ENCODE measurements at places on chromosomes 7 and 10.
A peak's percentile ranks its signal among the peaks of the same experiment; 100 is the strongest.

- no peak for DNase-seq
These were observed 46.7 kb upstream of the RBM33 start for GRCh38 chr7:155597753-155598140.

DNA sequence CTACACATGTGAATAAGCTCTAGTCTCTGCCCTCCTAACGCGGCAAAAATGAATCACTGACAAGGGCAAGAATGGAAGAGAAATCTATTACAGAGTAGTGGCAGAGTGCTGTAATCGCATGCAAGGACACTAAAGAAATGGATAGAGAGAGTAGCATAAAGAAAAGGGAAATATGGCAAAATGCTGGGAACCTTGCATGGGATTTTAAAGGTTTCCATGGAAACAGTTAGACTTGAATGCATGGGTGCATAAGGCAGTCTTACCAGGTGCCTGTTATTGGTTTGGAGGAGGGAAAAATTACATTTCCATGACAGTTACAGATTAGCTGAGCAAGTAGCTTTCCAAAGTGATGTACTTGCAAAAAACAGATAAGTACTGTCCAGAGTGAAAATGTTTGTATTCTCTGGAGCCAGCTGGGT, 233.4 kb downstream of the PTN start:
- DNase-seq = no peak

DNA sequence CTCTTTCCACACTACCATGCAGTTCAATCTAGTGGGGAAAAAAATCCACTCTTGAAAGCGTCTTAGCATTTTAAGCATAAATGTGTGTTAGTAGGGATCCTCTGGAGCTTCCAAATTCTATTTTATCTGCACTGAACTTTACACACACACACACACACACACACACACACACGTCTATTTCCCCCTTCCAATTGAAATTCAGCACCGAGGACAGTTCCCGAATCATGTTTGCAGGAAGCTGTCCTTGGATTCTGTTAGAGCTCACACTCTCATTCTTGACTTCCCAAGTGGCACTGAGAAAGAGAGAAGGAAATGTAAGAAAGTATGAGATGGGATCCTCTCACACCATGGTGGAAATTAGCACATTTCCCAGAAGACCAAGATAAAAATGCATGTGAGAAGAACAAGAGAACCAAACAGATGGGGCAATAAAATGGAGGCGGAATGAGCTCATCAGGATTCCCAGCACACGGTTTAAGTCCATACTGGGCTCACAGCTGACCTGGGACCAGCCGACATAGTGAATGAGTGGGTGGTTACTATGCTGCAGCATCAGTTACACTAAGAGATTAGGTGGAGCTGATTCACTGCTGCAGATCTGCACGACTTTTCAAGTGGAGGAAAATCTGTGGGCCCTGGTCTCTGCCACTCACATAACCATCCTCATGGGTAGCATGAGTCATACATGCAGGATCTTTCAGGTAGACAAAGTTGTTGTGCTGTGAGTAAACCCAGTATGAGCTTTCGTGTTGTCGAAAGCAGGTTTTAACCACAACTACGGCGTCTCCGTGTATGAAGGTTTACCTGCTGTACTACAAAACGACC, 3.3 kb upstream of the NPTX2 start:
- DNase-seq = no peak

- no peak for DNase-seq
These were observed 48.3 kb downstream of the LRGUK start for GRCh38 chr7:134175334-134176036.

DNA sequence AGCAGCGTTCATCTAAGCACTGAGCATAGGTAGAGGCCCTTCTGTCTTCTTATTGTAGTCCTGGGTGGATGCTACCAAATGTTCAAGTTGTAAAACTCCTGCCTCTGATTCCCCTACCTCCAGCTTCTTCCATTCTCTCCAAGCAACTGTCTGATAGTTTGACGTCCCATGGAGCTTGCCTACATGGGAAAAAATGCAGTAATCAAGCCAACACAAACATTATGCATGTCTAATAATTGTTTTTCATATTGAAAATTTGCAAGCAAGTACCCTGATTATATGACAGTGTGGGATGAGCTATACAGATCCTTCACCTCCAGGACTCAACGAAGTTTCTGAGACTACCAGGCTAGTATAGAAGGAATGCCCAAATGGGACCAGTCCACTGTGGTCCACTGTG, 31.0 kb upstream of the TRUB1 start:
- no peak for DNase-seq

- DNase-seq = no peak
These were observed 85.4 kb downstream of the DOCK4 start for GRCh38 chr7:112120696-112121217.

DNA sequence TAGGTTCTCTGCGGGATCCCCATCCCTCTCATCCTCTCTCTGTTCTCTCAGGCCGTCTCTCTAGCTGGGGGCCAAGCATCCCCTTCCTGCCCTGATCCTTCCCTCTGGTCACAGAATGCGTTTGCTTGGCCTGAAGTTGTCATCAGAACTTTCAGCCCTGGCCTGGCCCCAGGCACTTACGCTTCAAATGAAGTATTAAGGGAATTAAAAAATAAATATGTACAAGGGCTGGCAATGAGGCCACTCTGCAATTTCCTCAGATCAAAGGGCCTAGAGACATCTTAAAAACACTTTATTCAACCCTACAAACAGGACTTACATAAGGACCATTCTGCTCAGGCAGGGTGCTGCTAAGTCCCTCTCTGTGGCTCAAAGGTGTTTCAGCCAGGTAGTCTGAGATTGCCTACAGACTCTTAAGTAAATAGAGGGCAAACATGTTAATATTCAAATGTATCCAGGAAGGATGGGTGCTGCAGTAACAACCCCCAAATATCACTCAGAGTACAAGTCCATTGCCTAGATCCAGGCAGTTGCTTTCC, 16.0 kb downstream of the SFTPD start:
- no peak for DNase-seq

GRCh38 chr10:132202070-132202970, 15.6 kb downstream of the DPYSL4 start:
- DNase-seq = no peak

- DNase-seq = no peak
These were observed 85.9 kb upstream of the KMT2C start for GRCh38 chr7:152521420-152522337.

DNA sequence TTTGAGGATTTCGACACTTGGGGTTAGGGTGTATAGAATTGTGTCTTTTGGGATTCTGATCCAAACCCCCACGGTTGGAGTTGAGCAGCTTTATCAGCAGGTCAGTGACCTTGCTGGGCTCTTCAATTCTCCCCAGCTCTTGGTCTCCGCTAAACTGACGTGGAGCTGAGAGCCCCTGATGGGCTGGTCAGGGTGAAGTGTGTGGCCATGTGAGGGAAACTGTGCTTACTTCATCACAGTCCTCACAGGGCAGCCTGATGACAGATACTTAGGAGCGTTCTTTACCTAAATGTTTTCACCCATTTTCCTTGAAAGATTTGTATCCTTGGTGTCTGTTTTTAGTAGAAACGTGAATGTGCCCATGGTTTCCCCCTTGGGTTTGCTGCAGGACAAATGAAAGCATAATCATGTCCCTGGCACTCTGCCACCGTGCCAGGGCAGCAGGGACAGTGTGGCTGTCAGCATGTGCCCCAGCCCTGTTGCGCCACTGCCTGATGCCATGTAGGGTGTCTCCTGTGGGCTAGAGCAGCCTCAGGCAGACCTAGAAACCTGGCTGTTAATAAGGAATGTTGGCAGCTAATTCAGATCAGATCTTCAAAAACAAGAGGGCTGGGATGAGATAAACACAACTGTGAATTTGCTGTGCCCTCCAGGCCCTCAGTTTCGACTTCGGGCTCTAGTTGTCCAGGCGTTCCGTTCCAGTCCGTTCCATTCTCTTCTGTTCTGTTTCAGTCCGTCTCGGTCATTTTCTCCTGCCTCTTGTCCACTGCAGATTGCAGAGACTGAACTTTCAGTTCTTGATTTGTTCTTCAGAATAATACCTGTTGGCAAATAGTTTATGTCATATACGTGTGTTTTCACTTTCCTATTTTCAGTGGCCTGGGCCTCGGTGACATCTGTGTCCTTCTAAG, 96.8 kb downstream of the TRRAP start:
- DNase-seq = no peak

DNA sequence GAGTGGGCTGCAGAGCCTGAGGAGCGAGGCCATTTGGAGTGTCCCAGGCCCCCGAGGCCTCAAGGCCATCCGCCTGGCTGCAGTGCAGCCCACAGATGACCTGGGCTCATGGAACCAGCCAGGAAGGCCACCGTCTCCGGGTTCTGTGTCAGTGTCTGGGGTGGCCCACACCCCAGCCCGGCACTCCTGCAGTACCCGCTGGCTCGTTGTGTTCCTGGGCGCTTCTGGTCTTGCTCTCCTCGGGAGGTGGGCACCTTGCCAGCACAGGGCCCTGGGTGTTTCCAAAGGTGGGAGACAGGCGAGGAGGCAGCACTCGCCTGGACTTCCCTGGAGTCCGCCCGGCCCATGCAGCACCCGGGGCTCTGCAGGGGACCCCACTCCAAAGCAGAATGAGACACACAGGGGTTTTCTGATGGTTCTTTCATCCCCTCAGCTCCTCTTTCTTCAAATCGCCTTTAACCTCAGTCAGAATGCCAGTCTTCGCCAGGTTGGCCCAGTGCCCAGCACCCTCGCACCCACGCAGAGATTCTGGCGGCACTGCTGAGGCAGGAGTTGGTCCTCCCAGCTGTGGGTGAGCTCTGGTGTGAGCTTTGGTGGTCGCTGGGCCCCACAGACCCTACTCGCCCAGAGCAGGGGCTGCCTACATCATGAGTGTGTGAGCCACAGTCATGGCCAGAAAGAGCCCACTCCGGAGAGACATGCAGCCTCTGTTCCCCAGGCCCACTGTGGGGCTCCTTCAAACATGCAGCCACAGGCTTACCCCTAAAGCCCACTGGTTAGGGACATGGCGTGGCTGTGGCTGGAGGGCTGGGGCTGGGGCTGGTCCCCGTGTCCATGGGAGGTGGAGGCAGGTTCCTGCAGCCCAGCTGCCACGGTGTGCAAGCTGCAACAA, 155.7 kb downstream of the EBF3 start:
- DNase-seq = no peak

DNA sequence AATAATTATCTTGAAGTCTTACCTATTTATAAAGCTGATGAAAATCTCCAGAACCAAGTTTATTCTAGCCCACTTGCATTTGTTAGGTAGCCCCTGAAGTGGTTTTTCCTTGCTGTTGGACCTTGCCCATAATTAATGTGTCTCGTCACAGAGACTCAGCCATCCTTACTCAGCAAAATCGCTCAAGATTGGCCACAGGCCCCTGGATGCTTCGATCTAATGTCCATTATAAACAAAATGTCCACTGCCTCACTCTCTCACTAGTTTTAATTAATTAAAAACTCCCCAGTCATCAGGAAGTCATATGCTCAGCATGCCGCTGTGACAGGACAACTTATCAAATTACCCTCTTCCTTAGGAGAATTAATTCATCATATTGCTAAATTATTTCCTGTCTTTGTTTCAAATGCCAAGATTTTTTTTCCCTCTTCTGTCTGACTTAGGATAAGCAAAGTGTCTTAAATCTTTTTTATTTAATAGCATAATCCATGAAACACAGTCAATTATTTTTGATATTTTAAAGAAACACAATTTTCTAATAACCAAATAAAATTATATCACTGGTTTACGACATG, 126.8 kb upstream of the PCLO start:
- no peak for DNase-seq

DNA sequence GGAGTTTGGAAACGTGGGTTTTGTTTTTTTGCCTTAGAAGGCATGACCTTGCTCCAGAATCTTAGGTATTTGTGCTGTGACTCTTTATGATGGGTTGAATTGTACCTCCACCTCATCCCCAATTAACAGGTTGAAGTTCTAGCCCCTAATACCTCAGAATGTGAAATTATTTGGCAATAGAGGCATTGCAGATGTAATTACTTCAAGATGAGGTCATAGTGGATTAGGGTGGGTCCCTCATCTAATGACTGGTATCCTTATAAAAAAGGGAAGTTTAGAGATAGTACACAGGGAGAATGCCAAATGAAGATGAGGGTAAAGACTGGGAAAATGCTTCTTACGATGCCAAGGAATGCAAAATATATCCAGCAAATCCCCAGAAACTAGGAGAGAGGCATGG, 3.0 kb upstream of the FAM200A start:
- no peak for DNase-seq

GRCh38 chr10:33722067-33722466, 387.6 kb upstream of the NRP1 start:
- DNase-seq = no peak

GRCh38 chr7:124497176-124497575, 268.4 kb downstream of the GPR37 start:
- DNase-seq = no peak

DNA sequence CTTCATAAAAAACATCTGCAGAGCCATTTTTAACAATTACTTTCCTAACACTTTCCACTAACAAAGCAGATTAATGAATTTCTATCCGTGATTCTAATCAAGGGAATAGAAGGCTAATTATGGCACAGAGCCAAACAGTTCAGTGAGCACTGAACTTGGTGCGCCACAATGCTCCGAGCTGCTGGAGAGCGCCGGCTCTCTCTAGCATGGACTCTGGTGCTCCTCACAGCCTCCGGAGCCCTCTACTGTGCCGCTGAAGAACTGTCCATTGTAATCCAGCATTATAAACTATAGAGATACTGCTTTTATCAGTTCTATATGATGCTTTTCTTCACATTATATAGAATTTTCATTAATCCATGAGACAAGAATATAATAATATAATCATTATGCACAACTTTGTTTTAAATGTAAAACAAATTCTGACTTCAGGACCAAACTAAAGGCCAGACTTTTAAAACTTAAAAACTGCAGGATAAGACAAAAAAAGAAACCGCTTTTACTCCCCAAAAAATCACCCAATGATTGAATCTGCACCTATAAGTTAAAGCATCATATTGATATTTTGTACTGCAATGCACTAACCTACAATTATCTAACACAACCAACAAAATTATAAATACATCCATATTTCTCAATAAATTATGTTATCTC, 123.6 kb downstream of the RNF32 start:
- DNase-seq = no peak

GRCh38 chr10:101397140-101397539, 43.2 kb downstream of the BTRC start:
- DNase-seq = peak; percentile 7

DNA sequence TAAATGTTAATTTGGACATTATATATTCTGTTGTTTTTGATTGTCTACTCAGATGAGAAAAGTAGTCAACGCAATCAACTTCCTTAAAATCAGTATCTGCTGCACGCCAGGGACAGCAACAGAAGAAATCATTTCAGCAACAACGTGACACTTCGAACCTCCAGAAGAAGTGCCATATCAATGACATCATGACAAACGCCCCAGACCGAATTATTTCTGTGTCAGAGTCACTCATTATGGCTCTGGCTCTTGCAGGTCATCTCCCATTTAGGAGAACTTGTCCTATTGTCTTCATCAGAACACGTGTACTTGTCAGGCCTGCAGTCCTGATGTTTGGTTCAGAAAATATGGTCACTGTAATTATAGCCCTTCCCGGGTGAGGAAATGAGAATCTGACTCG, 276.3 kb downstream of the ADARB2 start:
- no peak for DNase-seq

DNA sequence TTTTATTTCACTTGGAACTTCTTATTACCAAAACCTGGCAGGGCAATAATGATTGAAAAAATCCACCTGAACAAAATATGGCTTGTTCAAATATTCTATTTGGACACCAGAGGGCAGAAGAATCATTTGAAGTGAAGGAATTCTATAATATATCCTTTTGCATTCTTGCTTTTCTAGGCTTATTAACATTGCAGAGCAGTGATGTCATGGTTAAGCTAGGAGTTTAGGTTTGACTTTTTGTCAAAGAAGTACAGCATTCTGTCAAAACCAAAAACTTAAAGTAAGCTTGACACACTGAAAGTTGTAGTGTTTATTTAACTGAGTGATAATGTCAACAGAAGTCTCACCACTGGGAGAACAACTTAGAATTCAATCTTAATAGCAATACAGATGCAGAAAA, 156.0 kb downstream of the SEMA3D start:
- no peak for DNase-seq

Measured in H54 (cell line).